ENCODE measurements at places on chromosomes 6 and 20.

- peak; percentile 91 for DNase-seq
Observed at GRCh38 chr6:30690403-30691207, at the start of gene NRM. NRM (minus strand) TSS chr6:30690984; CDS start chr6:30690974, 10 bp downstream.

DNA sequence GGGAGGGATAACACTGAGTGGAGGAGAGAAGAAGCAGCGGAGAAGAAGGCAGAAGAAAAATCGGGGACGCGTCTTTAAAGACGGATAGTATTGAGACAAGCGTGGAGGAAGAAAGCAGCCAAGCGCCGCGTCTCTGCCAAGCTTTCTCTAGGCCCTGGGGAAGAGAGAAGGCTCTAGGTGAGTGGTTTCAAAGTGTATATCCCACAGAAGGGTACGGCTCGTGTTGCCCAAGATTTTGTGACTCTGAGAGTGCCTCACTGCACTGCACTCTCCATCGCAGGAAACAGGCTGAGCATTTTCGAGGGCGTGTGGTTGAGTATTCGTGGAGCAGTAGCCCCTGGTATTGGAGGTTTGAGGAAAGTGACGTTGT lies 185.4 kb downstream of the TRIM27 start:
- DNase-seq: no peak

DNA sequence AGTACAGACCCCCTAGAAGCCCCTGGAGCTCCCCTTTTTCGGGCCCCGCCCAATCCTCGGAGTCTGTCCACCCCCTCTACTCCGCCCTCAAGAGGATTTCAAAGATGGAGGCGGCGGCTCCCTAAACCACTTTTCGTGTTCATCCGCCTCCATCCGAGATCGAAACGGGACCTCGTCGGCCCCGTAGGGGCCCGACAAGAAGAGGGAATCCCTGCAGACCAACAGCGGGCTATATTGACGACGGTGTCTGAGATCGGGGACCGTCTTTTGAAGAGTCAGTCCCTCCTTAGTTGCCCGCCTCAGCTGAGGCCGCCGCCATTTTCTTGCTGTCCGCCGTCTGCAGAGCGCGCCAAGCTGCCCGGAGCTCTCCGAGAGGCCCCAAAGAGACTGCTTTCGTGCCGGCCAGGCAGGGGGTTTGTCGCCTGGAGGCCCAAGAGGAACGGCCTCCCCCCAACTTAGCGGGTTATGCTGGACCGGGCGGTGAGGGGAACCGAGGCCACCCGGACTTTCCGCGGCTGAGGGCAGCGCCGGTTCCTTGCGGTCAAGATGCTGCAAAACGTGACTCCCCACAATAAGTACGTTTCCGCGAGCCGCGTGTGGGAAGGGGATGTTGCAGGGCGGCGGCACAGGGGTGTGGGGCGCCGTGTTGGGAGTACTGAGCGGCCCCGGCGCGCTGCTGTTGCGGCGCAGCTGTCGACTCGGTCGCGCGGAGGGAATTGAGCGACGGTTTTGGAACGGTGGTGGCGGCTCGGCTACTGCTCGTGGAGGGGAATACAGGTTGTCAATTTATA lies 4.2 kb downstream of the BRD2 start:
- no peak for DNase-seq

GRCh38 chr6:30325150-30325872 lies 1.4 kb upstream of the TRIM39 start:
- DNase-seq: no peak

DNA sequence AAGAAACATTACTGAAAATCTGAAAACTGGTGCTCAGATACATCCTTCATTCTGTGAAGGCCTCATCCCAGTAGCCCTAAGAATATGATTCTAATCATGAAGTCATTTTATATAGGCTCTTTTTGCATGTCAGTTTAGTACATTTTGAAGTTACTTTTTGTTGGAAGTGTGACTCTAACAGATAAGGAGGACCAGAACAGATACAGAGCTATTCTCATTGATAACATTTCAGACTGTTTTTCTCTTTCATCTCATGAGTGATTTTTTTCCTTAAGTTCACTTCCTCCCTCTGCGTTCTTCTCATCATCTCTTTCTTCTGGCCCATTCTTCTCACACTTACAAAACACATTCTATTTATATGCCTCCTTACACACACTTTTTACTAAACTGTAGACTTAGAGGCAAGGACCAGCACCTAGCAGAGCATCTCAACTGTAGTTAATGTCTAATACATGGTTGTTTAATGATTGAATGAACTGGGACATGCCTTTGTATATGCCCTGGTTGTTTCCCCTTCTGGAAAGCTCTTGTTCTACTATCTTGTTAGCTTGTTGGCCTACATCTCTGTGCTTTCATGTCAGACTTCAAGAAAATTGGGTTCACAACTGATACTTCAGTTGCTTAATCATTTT lies 8.7 kb downstream of the CTNNBL1 start:
- no peak for DNase-seq

- DNase-seq: no peak
Observed at GRCh38 chr6:21227486-21227885, 366.1 kb upstream of the SOX4 start.

- no peak for DNase-seq
Observed at GRCh38 chr20:44411020-44411756, 55.7 kb downstream of the HNF4A start.

DNA sequence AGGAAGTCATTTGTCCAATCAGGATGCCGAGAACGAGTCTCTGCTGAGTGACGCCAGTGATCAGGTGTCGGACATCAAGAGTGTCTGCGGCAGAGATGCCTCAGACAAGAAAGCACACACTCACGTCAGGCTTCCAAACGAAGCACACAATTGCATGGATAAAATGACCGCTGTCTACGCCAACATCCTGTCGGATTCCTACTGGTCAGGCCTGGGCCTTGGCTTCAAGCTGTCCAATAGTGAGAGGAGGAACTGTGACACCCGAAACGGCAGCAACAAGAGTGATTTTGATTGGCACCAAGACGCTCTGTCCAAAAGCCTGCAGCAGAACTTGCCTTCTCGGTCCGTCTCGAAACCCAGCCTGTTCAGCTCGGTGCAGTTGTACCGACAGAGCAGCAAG lies 281.5 kb downstream of the TSHZ2 start:
- no peak for DNase-seq

DNA sequence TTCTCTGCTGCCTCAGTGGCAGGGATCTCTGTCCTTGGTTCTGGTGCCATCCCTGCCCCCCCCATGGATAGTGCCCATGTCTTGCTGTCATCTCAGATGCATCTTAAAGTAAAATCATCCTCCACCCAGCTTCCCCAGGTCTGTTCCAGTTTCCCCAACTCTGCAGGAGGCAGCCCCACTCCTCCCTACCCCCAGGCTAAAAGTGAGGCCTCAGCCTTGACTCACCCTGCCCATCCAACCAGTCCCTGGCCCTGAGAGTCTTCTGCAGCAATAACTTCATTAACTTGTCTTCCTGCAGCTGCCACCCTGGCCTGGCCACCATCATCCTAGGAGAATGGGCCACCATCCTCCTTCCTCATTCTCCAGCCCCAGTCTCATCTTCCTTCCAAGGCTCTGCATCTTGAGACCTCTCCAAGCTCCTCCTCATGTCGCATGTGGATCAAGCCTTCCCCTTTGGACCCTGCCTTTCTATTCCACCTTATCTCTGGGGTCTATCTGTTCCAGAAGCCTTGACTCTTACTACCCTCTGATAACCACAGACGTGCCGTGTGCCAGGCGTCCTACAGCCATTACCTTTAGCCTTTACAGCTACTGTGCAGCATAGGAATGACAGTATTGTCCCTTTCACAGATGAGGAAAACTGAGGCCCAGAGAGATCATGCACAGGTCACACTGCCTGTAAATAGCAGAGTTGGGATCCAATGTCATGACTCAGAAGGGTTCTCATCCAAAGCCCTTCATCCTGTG lies 2.0 kb upstream of the PNPLA1 start:
- DNase-seq: no peak

- DNase-seq: no peak
Observed at GRCh38 chr6:36399970-36400369, 12.5 kb upstream of the ETV7 start.

DNA sequence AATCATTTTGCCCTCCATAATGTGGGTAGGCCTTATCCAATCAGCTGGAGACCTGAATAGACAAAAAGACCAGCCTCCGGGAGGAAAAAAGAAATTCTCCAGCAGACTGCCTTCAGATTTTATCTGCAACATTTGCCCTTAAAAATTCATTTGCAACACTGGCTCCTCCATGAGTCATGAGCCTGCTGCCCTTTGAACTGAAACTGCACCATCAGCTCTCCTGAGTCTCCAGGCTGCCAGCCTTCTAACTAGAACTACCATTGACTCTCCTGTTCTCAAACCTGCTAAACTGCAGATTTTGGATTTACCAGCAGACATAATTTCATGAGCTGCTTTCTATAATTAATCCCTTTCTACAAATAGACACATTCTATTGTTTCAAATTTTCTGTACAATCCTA lies 223.9 kb upstream of the THEMIS start:
- DNase-seq: no peak

- DNase-seq: no peak
Observed at GRCh38 chr20:42010090-42010489, 391.9 kb upstream of the CHD6 start.

- no peak for DNase-seq
Observed at GRCh38 chr6:79133173-79133572, 55.1 kb upstream of the PHIP start.

- DNase-seq: peak; percentile 86
Observed at GRCh38 chr20:4014031-4014474, 1.3 kb downstream of the RNF24 start.

DNA sequence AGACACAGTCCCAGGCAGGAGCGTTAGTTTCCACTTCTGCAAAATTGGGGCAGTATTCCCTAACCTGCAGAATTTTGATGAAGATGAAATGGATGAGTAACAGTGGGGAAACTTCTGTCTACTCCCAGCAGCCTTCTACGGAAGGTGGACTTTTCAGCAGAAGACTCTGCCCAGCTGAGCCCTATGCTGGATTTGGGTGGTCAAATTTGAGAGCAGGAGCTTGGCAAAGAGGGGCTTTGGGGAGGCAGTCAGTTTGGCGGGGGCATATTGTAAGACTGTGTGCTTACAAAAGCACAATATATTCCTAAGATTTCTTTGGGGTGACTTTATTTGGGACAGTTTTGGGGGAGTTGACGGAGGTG lies 5.4 kb upstream of the SDCBP2 start:
- no peak for DNase-seq

GRCh38 chr6:39905640-39905975 lies 28.7 kb downstream of the MOCS1 start:
- DNase-seq: no peak

DNA sequence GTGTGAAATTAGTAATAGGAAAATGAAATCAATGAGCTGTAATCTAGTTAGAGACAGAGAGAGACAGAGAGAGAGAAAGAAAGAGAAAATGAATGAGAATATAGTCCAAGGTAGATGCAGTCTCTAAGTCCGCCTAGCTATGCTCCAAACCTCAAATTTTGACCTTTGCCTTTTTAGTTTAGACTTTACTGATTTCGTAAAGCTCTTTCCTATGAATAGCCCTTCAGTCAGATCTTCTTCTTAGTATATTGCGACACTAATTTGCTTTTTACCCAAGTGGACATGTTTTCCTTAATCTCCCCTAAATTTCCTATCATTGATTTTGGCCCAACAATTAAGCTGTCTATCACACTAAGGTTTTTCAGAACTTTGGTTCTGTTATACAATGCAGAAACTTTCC lies 49.5 kb downstream of the TFAP2D start:
- no peak for DNase-seq

GRCh38 chr6:24689964-24690363 lies 23.1 kb downstream of the ACOT13 start:
- DNase-seq: no peak

DNA sequence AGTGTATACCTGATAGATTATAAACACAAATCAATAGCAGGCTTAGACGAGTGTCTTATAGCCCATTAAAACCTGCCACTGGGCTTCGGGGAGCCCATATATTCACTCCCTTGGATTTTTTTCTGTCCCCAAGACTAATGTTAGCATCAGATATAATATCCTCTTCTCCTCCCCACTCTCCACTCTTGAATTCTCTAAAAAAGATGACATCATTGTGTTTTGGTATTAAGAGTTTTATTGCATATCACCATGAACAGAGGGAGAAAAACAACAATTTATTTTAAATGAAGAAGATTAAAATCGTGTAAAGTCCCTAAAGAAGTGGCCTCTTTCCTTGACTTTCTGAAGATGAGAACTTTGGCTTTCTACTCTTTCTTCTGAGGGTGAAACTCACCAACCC lies 84.4 kb downstream of the MLIP start:
- DNase-seq: no peak

DNA sequence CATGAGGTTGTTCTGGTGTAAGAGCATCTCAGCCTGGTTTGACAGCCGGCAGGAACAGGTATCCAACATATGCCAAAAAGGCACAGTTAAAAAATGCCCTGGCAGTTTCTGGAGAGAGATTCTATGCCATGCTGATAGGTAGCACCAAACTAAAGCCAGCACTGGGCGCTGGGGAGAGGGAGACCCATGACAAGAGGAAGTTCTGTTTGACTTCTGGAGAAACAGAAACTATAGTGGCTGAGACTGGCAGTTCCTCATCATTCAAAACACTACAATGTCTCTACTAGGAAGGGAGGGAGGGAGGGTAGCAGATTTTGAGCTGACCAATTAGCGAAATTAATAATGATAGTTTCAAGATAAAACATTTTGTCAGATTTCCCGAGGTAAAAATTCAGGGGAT lies 174.1 kb downstream of the ADAT2 start:
- DNase-seq: peak; percentile 14

DNA sequence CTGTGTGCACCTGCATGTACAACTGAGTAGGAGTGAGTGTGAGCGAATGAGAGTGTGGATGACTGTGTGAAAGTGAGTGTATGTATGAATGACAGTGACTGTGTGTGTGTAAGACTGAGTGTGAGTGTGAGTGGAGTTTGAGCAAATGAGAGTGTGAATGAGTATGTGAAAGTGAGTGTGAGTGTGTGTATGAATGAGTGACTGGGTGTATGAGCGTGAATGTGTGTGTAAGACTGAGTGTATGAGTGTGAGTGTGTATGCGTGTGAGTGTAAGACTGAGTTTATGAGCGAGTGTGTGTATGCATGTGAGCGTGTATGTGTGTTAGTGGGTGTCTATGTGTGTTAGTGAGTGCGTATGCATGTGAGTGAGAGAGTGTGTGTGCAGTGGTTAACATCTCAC lies 220.8 kb downstream of the QKI start:
- no peak for DNase-seq
